ENCODE measurements at places on chromosomes 12 and 14.

DNA sequence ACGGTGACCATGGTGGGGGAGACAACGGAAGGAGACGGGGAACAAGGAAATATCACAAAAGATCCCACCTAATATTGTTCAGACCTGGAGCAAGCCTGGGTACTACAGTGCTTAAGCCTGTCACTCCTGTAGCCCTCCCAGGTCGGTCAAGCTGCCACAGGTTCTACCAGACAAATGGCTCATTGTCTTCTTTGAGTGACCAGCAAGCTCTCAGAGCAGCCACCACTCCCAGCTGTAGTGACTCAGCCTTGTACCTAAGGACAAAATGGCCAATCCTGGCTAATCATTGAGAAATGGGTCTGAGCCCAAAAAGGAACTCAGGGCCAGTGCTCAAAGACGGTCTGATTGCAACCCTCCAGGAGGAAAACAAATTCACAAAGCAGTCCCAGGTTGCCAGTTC lies 238.4 kb upstream of the NOS1 start:
- H3K36me3 ChIP-seq: no peaks in the 10 kb centered on the region
- no peaks in the 10 kb centered on the region for H3K4me1 ChIP-seq
- H3K27me3 ChIP-seq: no peaks in the 10 kb centered on the region
- H3K4me3 ChIP-seq: no peak overlapping the region

- no peak overlapping the region for H3K27ac ChIP-seq
- H3K27me3 ChIP-seq: no peaks in the 10 kb centered on the region
- no peak for DNase-seq
- peaks cover 36% of the 10 kb centered on the region for H3K4me1 ChIP-seq
- H3K36me3 ChIP-seq: no peaks in the 10 kb centered on the region
- H3K4me3 ChIP-seq: no peak overlapping the region
Measured at GRCh38 chr14:73788701-73789551, 62.7 kb upstream of the PTGR2 start.

- H3K4me1 ChIP-seq: peaks cover 38% of the 10 kb centered on the region
- no peak for DNase-seq
- H3K27me3 ChIP-seq: no peaks in the 10 kb centered on the region
- no peak overlapping the region for H3K4me3 ChIP-seq
- H3K27ac ChIP-seq: no peak overlapping the region
- peaks cover 6% of the 10 kb centered on the region for H3K36me3 ChIP-seq
Measured at GRCh38 chr14:59356312-59356711, 108.9 kb downstream of the GPR135 start.

- no peaks in the 10 kb centered on the region for H3K36me3 ChIP-seq
- peak; percentile 55 for DNase-seq
- no peak overlapping the region for H3K4me3 ChIP-seq
- peaks cover 28% of the 10 kb centered on the region for H3K4me1 ChIP-seq
- no peaks in the 10 kb centered on the region for H3K27me3 ChIP-seq
Measured at GRCh38 chr12:16389594-16389993, 42.1 kb downstream of the MGST1 start.

All from CD14-positive monocyte (primary cell).